ENCODE measurements at places on chromosomes 6 and 20.
A peak's percentile ranks its signal among the peaks of the same experiment; 100 is the strongest.

DNA sequence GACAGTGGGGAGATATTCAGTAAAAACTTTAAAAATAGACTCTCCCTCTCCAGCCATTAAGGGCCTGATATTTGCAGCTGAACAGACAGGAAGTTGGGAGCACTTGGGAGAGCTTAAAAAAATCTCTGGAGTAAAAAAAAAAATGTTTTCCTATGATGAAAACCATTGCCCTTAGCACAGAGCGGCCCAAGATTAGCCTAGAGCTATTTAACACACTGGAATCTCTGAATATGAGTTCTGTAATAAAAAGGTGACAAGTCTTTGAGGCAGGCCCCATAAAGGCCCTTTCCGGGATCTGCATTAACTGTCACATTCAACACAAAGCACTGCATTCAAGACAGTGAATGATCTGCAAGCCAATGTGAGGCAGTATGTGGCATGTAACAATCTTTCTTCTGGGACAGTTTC, 393.7 kb downstream of the ZFAND3 start:
- DNase-seq = no peak

DNA sequence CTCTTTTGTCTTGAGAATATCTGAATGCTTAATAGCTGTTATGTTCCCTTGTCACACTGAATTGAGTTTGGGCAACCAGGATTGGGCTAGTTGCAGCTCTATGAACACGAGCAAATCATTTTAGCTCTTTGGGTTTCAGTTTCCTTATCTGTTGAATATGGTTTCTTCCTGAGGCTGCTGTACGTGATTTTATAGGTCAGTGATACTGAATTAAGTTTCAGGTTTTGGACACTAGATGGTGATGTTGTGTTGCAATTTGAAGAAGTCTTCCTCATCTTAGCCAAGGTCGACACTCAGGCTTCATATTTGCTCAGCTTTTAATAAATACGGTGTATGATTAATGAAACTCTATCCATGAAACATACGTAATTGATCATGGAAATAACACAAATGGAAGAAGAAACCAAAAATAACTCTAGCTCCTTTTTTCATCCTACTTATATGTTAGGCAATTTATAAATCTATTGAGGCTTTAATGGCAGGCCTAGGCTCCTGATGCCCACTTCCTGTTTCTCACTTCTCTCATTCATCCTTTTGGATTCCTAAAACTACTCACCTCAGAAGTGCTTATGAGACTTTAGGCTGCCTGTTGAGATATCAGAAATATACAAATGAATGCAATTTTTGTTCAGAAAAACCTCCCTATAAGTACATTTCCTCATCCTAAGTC, 354.1 kb upstream of the MAP3K7 start:
- DNase-seq = peak; percentile 65

DNA sequence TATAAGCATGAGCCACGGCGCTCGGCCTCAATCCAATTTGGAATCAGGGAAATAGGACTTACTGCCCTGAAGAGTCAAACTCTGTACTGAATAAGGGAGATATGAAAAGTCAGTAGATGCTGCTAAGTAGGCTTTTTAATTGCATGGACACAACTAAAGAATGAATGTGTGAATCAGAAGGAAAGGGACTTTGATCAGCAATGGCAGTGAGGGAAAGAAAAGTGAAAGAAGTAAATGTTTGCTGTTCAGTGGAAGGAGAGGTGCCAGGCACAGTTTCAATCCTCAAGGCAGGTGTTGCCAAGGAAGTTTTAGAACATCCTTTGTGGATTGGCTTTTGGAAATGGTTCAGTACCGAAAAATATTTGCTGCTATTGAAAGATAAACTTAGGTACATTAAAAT, 62.2 kb upstream of the GCM1 start:
- DNase-seq = no peak

DNA sequence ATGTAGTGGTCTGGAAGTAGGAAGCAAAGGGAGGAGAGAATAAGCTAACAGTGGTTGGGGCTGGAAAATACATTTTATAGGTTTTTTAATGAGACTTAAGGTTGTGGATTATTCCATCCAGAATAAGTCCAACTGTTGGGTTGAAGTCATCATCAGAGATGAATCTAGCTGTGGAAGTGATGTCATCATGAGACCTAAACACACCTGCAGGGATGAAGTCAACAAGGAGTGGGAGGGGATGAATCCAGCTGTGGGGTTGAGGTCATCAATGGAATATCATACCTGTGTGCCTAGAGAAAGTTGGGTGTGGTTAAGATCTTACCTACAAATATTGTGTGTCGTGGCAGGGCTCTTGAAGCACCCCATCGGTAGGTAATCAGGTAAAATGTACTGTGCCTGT, 730.7 kb downstream of the RFPL4B start:
- DNase-seq = no peak

DNA sequence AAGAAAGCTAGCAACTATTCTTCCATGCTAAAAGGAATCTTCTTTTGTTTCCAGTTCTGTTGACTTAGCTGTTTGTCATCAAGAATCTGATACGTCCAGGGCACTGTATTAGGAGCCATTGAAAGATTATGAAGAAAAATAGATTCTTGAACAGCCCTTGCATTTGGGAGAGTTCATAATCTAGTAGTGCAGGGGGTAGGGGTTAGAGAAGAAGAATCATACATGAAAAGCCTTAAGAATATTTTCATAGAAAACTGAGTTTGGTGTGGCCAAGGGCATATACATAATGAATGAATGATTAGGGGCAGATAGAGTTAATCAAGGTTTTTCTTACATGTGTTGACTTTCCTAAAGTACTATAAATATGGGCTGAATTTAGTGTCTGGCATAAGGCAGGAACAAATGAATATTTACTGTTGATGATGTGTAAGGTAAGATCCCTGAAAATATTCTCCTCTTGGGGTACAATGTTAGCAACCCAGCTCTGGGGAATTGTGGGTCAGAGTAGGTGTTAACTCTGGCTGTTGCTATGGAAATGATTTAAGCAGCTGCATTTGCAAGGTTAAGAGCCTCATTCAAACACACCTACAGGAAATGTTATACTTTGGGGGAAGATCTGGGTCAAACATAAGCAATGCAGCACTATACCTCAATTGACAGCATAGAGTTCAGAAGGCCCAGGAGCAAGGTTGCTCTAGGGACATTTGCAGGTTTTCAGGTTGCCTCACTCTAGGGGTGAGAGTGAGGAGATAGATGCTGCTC, 667.3 kb upstream of the CITED2 start:
- no peak for DNase-seq

GRCh38 chr6:65505736-65506135, 201.3 kb downstream of the EYS start:
- DNase-seq = no peak

DNA sequence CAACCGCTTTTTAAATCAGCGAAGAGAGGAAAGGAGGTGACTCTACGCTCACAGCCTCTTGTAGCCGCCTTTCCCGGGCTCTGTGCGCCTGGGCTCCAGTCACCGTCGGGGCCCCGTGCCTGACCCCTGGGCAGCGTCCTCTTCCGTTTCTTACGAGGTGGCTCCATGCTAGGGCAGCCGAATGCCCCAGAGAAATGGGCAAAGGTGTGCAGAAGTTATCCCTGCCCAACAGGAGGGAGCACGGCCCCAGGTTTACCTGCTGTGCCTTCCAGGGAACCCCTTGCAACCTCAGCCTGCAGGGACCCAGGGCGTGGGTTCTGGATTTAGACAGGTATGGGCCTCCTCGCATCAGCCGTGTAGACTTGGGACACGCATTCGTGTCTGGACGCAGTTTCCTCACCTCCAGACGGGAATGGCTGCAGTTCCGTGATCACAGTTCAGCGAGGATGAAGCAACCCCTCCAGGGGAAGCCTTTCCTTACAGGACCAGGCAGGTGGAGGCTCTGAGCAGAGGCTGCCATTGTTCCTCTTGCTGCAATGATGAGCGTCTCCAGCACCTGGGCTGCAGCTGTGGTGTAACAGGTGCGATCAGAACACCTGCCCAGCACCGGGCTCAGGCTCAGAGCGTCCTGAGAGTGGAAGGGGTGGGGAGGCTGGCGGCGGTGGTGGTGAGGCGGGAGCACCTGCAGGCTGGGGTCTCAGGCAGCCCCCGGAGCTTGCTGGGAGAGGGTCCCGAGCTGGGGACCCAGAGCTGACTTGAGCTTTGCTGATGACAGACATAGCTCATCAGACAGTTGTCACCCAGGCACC, 81.3 kb upstream of the BHLHE23 start:
- DNase-seq = no peak

Data from NCI-H226 (cell line).